Endothelial cell (in vitro differentiated cells): ENCODE measurements at places on chromosomes 3 and 15. TPM values are rescaled to one million over a fixed set of nuclear protein-coding genes. Genes with fewer than 3 reads are reported as not detected.

- H3K27me3 ChIP-seq: peaks cover 6% of the 10 kb centered on the region
- no peak for DNase-seq
- H3K4me3 ChIP-seq: no peak overlapping the region
- H3K27ac ChIP-seq: no peak overlapping the region
Measured at GRCh38 chr3:47405820-47406761, 25.3 kb downstream of the PTPN23 start.

GRCh38 chr3:45440131-45440530, 51.8 kb downstream of the LARS2 start:
- peaks cover 16% of the 10 kb centered on the region for H3K4me1 ChIP-seq
- no peak overlapping the region for H3K27ac ChIP-seq
- no peaks in the 10 kb centered on the region for H3K27me3 ChIP-seq
- peaks cover 4% of the 10 kb centered on the region for H3K36me3 ChIP-seq

DNA sequence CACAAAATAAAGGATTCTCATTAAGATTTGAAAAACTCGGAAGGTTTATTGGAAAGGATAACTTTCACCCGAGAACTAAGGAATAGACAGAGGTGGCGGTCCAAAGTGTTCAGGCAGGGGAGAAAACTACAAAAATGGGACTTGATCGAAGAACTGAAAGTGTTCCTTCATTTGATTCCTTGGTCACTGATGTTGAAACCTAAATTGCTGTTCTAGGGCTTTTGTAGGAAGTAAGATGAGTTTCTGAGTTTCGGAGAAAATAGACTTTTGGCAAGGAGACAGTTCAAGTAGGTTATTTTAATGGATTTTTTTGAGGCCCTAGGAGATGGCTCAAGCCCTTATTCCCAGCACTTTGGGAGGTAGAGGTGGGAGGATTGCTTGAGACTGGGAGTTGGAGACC, 1.4 kb downstream of the TRIP4 start:
- no peak for DNase-seq
- H3K36me3 ChIP-seq: peaks cover 4% of the 10 kb centered on the region
- H3K4me1 ChIP-seq: peaks cover 14% of the 10 kb centered on the region
- H3K27ac ChIP-seq: peak overlapping the region; percentile 4
- H3K27me3 ChIP-seq: no peaks in the 10 kb centered on the region

DNA sequence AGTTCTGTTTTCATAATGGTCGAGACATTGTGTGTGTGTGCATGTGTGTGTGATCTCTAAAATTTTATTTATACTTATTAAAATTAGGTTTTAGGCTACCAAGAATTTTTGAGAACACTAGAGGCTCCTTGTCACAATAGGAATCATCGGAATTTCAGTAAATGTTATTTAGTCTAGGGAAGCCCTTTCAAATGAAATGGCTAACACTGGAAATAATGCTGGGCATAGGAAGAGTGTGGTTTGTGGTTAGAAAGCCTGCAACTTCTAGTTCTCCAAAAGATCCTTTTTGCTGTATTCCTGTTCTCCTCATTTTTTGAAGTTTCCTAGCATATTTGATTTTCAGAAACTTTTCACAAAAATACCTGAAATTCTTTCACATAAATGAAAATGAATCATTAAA, 92.5 kb upstream of the MBNL1 start:
- no peak for DNase-seq
- no peak overlapping the region for H3K4me3 ChIP-seq
- H3K27ac ChIP-seq: no peak overlapping the region
- H3K27me3 ChIP-seq: no peaks in the 10 kb centered on the region

DNA sequence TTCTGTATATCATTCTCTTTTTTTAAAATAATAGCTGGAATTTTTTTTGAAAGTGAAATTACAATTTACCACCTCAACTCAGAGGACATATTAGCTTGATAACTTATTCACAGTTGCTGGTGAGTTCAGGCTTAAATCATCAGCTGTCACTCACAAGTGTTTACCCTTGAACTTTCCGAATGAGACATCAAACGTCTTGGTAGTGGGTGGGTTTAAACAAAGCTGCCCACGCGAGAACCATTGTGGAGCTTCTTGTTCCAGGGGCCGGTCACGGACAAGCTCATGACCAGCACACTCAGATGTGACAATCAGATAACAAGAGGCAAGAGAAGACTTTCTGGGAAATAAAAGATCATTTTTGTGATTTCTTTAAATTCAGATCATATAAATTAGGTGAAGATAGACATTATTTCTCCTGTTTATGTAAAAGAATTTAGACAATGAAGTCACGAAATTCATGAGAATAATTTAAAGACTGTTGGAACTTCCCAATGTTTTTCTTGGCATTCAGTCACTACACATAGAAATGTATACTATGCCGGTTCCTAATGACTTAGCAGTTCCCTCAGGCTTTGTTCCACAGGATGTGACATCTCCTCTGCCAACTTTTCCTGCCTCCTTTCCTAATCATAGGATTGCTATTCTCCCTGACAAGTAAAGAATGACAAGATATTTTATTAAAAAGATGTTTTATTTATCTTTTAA, 29.3 kb downstream of the BTD start:
- no peaks in the 10 kb centered on the region for H3K36me3 ChIP-seq
- H3K4me3 ChIP-seq: no peak overlapping the region
- peak overlapping the region; percentile 91 for H3K27ac ChIP-seq
- peaks cover 11% of the 10 kb centered on the region for H3K27me3 ChIP-seq
- no peak for DNase-seq

DNA sequence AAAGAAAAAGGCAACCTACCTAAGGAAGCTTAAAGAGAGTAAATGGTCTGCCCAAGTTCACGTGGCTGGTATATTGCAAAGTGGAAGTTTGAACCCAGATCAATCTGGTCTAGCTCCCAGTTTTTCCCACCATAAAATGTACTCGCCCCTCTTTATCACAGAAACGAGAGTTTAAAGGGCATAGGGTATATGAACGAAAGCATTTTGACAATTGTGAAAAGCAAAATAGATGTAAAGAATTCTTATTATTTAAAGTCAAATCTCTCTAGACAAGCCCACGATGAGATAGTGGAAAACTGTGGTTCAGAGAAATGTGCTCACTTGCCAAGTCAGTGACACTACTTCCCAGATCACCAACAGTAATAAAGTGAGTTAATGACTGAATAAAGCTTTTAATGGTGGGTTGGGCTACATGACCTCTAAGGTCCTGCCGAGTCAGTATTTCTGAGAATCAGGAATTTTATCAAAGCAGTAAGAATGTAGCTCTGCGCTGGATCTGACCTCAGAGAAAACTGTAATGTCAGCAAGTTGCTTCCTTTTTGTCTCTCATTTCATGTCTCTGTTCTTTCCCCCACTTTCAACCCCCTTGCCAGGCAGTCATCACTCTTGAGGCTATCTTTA, 23.3 kb upstream of the NEO1 start:
- H3K27me3 ChIP-seq: no peaks in the 10 kb centered on the region
- H3K4me3 ChIP-seq: no peak overlapping the region
- no peaks in the 10 kb centered on the region for H3K4me1 ChIP-seq
- no peak overlapping the region for H3K27ac ChIP-seq
- no peak for DNase-seq

The GOLGA8R gene
- total RNA-seq: 0.92 TPM

The C3orf85 gene
- total RNA-seq: not detected

The CP gene
- 0.44 TPM for total RNA-seq

GRCh38 chr15:26590676-26591075, 182.2 kb downstream of the GABRB3 start:
- no peaks in the 10 kb centered on the region for H3K27me3 ChIP-seq
- no peaks in the 10 kb centered on the region for H3K4me1 ChIP-seq
- no peak overlapping the region for H3K4me3 ChIP-seq
- H3K36me3 ChIP-seq: no peaks in the 10 kb centered on the region

The MAGI1 gene
- 33.8 TPM for total RNA-seq

The PPARG gene
- total RNA-seq: 3.2 TPM

The PAQR5 gene
- 0.15 TPM for total RNA-seq

The SLC24A5 gene
- total RNA-seq: not detected

GRCh38 chr15:99226802-99227201, 22.6 kb downstream of the TTC23 start:
- no peaks in the 10 kb centered on the region for H3K27me3 ChIP-seq
- peaks cover 13% of the 10 kb centered on the region for H3K36me3 ChIP-seq
- H3K4me3 ChIP-seq: no peak overlapping the region
- no peaks in the 10 kb centered on the region for H3K4me1 ChIP-seq

DNA sequence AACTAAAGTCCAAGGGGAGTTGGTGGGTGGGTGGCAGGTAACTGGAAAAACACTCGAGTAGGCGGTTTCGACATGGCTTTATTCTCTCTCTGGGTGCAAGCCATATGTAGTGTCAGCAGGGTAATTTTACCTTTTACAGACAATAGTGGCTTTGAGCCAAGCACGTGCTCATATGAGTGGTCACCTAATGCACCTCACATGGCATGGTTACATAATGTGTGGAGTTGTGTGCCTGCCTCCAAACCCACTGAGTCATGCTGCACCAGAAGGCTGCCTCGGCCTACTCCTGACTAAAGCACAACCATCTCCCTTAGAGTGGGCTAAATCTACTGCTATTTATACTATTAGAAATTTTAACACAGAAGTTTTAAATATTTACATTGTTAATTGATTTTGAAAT, 16.5 kb downstream of the CCRL2 start:
- no peak overlapping the region for H3K27ac ChIP-seq
- H3K27me3 ChIP-seq: no peaks in the 10 kb centered on the region
- DNase-seq: no peak
- H3K36me3 ChIP-seq: no peaks in the 10 kb centered on the region
- no peak overlapping the region for H3K4me3 ChIP-seq

DNA sequence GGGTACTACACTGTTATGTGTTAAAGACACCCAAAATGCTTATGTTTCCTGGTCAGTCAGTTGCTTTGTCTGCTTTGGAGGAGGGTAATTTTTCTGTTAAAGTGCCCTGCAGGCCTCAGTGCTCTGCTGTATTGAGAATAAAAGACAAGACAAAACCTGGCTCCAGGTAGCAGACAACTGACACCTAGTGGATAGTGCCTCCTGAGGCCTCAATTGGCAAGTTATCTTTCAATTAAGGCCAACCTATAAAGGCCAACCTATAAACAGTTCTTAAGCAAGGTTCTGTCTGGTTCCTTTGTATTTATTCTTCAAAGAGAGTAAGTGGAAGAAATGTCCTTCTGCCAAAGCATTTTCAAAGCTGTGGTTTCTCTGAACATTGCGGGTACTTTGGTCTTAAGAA, 773.8 kb downstream of the MECOM start:
- no peak for DNase-seq
- H3K27ac ChIP-seq: no peak overlapping the region
- no peaks in the 10 kb centered on the region for H3K36me3 ChIP-seq
- H3K4me1 ChIP-seq: no peaks in the 10 kb centered on the region
- no peaks in the 10 kb centered on the region for H3K27me3 ChIP-seq

- no peak overlapping the region for H3K4me3 ChIP-seq
- H3K27ac ChIP-seq: no peak overlapping the region
- DNase-seq: no peak
- H3K36me3 ChIP-seq: no peaks in the 10 kb centered on the region
Measured at GRCh38 chr3:86954226-86954625, 36.7 kb downstream of the VGLL3 start.

DNA sequence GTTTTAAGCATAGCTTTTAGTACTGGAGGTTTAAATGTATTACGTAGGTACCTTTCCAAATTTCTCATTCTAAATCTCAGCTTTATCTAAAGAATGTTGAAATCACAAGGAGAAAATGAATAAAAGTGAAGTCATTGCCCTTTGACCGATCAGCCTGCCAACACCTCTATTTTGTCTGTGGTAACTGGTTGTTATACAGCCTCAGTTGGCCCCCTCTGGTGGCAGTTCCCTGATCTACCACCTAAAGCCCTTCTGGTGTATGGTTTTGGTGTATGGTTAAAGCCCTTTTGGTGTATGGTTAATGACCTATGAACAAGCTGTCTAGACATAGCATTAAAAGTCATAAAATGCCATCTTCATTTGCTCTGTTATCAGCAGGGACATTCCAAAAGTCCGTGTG, 378.2 kb upstream of the AZI2 start:
- H3K4me1 ChIP-seq: no peaks in the 10 kb centered on the region
- DNase-seq: peak; percentile 72
- no peaks in the 10 kb centered on the region for H3K36me3 ChIP-seq

The GOLGA6L10 gene
- total RNA-seq: 0.28 TPM

The AGBL1 gene
- 0.03 TPM for total RNA-seq

DNA sequence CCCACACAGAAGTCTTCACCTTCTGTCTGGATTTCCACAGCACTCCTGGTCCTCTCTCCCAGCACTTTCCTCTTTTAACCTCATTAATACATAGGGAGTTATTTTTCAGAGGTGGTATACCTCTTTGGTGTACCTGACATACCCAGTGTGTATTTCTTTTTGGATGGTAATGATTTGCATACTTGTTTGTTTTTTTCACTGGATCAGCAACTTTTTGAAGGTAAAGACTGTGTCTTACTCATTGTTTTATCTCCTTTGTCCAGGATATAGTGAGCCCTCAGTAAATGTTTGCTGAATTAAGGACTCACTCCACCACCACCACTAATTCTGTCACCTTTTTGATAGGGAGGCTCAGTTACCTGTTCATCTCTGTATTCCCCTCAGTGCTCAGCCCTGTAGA, 52.1 kb downstream of the SACM1L start:
- peaks cover 42% of the 10 kb centered on the region for H3K4me1 ChIP-seq
- peak overlapping the region; percentile 90 for H3K27ac ChIP-seq
- peaks cover 24% of the 10 kb centered on the region for H3K36me3 ChIP-seq
- peak overlapping the region; percentile 38 for H3K4me3 ChIP-seq

The C3orf22 gene
- not detected for total RNA-seq

DNA sequence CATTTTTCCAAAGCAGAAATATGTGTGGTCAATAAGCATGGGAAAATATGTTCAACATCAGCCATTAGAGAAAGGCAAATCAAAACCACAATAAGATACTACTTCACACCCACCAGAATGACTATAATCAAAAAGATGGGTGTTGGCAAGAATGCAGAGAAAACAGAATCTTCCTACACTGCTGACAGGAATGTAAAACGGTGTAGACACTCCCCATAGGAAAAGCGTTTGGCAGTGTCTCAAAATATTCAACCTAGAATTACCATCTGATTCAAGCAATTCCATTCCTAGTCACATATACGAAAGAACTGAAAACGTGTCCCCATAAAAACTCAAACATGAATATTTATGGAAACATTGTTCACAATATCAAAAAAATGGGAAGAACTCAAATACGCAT, 123.3 kb downstream of the ADAMTS17 start:
- H3K4me3 ChIP-seq: no peak overlapping the region
- no peaks in the 10 kb centered on the region for H3K4me1 ChIP-seq
- no peaks in the 10 kb centered on the region for H3K36me3 ChIP-seq

The RARB gene
- total RNA-seq: not detected

- H3K4me3 ChIP-seq: no peak overlapping the region
- H3K27me3 ChIP-seq: no peaks in the 10 kb centered on the region
- no peak for DNase-seq
- no peak overlapping the region for H3K27ac ChIP-seq
- peaks cover 3% of the 10 kb centered on the region for H3K4me1 ChIP-seq
Measured at GRCh38 chr15:86392874-86393273, 313.2 kb downstream of the AGBL1 start.

DNA sequence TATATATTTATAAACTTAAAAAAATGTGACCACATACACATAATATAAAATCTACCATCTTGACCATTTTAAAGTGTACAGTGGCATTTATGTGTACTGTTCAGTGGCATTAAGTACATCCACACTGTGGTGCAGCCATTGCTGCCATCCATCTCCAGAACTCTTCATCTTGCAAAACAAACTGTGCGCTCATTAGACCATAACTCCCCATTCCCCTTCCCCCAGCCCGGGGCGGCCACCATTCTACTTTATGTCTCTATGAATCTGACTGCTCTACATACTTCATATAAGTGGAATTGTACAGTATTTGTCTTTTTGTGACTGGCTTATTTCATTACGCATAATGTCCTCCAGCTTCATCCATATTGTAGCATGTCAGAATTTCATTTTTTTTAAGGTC, 47.8 kb downstream of the CTXND1 start:
- no peak for DNase-seq
- peaks cover 3% of the 10 kb centered on the region for H3K27me3 ChIP-seq
- H3K4me3 ChIP-seq: no peak overlapping the region
- H3K4me1 ChIP-seq: no peaks in the 10 kb centered on the region
